ENCODE measurements at places on chromosomes 3 and 15. TPM values are rescaled to one million over a fixed set of nuclear protein-coding genes. Genes with fewer than 3 reads are reported as not detected.

- no peaks in the 10 kb centered on the region for H3K27me3 ChIP-seq
- H3K4me3 ChIP-seq = no peak overlapping the region
- no peaks in the 10 kb centered on the region for H3K4me1 ChIP-seq
- no peak for DNase-seq
- H3K27ac ChIP-seq = no peak overlapping the region
- no peaks in the 10 kb centered on the region for H3K36me3 ChIP-seq
Observed at GRCh38 chr3:153749070-153749610, 372.1 kb upstream of the ARHGEF26 start.

- H3K27me3 ChIP-seq = peaks cover 1% of the 10 kb centered on the region
- H3K4me3 ChIP-seq = no peak within 1 kb of the TSS
- DNase-seq = no peak
- no peaks in the 10 kb centered on the region for H3K36me3 ChIP-seq
Observed at GRCh38 chr15:65067645-65068402, at the start of gene RASL12. Gene RASL12, minus strand, starts transcription at chr15:65067991. Its CDS starts 156 bp downstream, at chr15:65067835.

- no peak overlapping the region for H3K4me3 ChIP-seq
- H3K4me1 ChIP-seq = no peaks in the 10 kb centered on the region
- H3K27me3 ChIP-seq = no peaks in the 10 kb centered on the region
- H3K36me3 ChIP-seq = no peaks in the 10 kb centered on the region
- no peak overlapping the region for H3K27ac ChIP-seq
- DNase-seq = no peak
Observed at GRCh38 chr15:28002867-28003266, 96.2 kb downstream of the OCA2 start.

- DNase-seq = no peak
- peaks cover 8% of the 10 kb centered on the region for H3K4me1 ChIP-seq
Observed at GRCh38 chr3:46884929-46885328, 7.4 kb downstream of the PTH1R start.

GRCh38 chr15:93210995-93211394 lies 122.0 kb upstream of the RGMA start:
- no peaks in the 10 kb centered on the region for H3K36me3 ChIP-seq
- no peak overlapping the region for H3K4me3 ChIP-seq
- no peaks in the 10 kb centered on the region for H3K4me1 ChIP-seq
- H3K27ac ChIP-seq = no peak overlapping the region
- peaks cover 12% of the 10 kb centered on the region for H3K27me3 ChIP-seq

- H3K36me3 ChIP-seq = peaks cover 54% of the 10 kb centered on the region
- no peak overlapping the region for H3K27ac ChIP-seq
- H3K4me1 ChIP-seq = peaks cover 29% of the 10 kb centered on the region
- no peak overlapping the region for H3K4me3 ChIP-seq
- DNase-seq = no peak
- H3K27me3 ChIP-seq = no peaks in the 10 kb centered on the region
Observed at GRCh38 chr3:53862241-53862640, 15.9 kb downstream of the IL17RB start.

- H3K4me1 ChIP-seq = peaks cover 23% of the 10 kb centered on the region
- no peaks in the 10 kb centered on the region for H3K27me3 ChIP-seq
- no peak overlapping the region for H3K27ac ChIP-seq
- no peak for DNase-seq
Observed at GRCh38 chr3:186171521-186171920, 62.6 kb upstream of the ETV5 start.

DNA sequence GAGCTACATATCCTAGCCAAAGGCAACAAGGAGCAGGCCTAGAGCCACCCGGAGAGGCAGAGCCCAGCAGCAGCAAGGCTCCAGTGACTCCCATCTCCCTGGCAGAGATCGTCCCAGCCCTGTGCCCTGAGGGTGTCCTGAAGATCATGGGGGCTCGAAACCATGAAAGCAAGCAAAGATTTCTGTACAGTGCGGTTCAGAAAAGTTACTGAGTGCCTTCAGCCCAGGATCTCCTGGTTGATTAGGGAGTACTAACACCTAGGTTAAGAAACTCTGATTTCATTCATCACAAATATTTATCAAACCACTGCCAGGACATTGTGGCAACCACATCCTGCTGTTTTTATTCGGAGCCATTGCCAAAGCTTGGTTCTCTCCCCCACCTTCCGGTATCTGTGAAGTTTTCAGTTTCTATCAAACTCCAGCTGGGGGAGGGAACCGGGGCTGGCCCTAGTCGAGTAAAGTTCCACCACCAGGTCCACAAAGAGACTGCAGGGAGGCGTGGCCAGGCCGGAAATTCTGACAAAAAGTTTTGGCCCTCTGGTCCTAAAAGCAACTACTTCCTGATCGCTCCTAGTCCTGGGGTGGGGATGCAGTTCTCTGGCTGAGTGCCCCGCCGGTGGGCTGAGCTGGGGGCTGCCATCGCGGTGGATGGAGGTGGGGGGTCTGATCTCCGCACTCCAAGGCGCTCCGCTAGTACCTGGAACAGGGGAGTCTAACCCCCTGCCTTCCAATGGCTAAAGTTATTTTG lies 1.2 kb downstream of the RAB43 start:
- H3K27ac ChIP-seq = peak overlapping the region; percentile 81
- peak; percentile 90 for DNase-seq
- H3K27me3 ChIP-seq = no peaks in the 10 kb centered on the region
- H3K36me3 ChIP-seq = peaks cover 8% of the 10 kb centered on the region
- H3K4me3 ChIP-seq = peak overlapping the region; percentile 83

GRCh38 chr15:67031331-67031730 lies 34.1 kb upstream of the SMAD3 start:
- no peak overlapping the region for H3K4me3 ChIP-seq
- peaks cover 1% of the 10 kb centered on the region for H3K36me3 ChIP-seq
- H3K27ac ChIP-seq = peak overlapping the region; percentile 49
- H3K4me1 ChIP-seq = peaks cover 47% of the 10 kb centered on the region

GRCh38 chr3:123760817-123761216 lies 123.3 kb downstream of the MYLK start:
- no peak overlapping the region for H3K4me3 ChIP-seq
- no peak for DNase-seq
- H3K4me1 ChIP-seq = peaks cover 72% of the 10 kb centered on the region

- H3K36me3 ChIP-seq = no peaks in the 10 kb centered on the region
- no peak overlapping the region for H3K27ac ChIP-seq
- DNase-seq = no peak
- H3K4me3 ChIP-seq = no peak overlapping the region
- no peaks in the 10 kb centered on the region for H3K27me3 ChIP-seq
Observed at GRCh38 chr3:69231929-69232440, 109.6 kb upstream of the LMOD3 start.

DNA sequence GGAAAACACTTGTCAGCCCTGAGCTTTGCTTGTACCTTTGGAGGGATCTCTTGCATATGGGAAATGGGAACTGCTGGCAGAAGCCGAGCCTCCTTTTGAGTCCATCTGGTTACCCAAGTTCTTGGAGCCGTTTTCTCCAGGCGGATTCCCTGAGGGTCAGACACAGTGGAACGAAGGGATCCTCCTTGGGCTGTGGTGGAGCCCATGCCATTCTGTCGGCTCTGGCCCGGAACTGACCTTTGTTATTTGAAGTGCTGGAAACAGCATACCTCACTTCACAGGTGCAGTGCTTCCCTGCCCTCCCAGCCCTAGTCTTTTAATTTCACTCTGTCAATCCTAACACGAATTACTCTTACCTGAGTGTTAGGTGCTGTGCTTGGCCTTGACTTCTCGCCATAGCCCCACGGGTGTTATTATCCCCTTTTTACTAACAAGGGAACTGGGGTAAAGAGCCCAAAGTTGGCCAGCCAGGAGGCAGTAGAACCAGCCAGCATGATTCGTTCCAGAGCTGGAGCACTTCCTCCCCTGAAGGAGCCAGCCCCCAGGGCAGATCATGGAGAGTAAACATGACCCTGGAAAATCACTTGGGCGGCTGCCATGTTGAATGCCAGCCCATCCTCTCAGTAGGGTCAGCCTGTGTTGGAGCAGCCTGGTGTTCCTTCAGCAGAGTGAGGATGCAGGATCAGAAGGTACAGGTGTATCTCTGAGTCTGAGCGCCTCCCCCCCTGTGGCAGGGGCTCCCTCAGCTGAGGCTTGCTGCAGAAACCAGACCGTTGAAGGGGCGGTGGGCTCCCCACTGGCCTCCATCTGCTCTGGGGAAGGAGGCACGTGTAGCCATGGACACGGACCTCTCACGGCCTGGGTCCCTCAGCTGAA lies 143.2 kb downstream of the DNAJB8 start:
- peaks cover 13% of the 10 kb centered on the region for H3K36me3 ChIP-seq
- H3K27me3 ChIP-seq = no peaks in the 10 kb centered on the region
- no peak overlapping the region for H3K4me3 ChIP-seq
- no peak for DNase-seq
- H3K4me1 ChIP-seq = peaks cover 36% of the 10 kb centered on the region

GRCh38 chr3:110680450-110680849 lies 391.2 kb upstream of the NECTIN3 start:
- H3K27ac ChIP-seq = no peak overlapping the region
- H3K36me3 ChIP-seq = no peaks in the 10 kb centered on the region
- no peaks in the 10 kb centered on the region for H3K4me1 ChIP-seq
- no peaks in the 10 kb centered on the region for H3K27me3 ChIP-seq
- no peak overlapping the region for H3K4me3 ChIP-seq

- no peak for DNase-seq
- peaks cover 17% of the 10 kb centered on the region for H3K4me1 ChIP-seq
- no peak overlapping the region for H3K4me3 ChIP-seq
- no peak overlapping the region for H3K27ac ChIP-seq
- no peaks in the 10 kb centered on the region for H3K27me3 ChIP-seq
Observed at GRCh38 chr3:53725387-53725995, 120.7 kb downstream of the CHDH start.

DNA sequence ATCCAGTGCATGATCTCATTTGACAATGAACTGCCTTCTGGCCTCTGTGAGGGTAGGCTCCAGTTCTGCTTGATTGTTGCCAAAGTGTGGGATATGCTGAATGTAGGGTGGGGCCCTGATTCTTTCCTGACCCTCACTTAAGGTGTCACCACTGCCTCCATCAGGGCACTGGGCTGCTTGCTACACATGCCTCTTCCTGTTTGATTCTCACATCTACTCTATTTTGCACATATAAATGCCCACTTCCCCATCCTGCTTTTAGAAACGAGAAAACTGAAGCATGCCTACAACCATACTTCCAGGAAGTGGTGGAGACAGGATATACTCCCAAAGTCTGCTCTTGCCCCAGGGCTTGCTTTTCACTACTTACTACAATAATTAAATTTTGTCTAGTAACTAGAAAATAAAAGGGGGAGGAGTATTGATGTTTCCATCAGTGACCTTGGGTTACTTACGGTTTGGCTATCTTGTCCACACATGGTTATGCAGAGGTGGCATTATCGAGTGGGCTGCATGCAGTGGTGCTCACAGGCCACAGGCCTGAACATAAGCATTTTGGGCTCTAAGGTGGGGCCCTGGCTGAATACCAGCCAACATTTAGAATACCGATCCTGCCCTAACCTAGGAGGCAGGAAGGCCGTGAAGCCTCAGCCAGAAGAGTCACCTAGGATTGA lies 6.7 kb downstream of the ZDHHC3 start:
- H3K27me3 ChIP-seq = no peaks in the 10 kb centered on the region
- peaks cover 8% of the 10 kb centered on the region for H3K4me1 ChIP-seq
- no peak overlapping the region for H3K4me3 ChIP-seq
- no peaks in the 10 kb centered on the region for H3K36me3 ChIP-seq
- DNase-seq = no peak
- H3K27ac ChIP-seq = no peak overlapping the region

DNA sequence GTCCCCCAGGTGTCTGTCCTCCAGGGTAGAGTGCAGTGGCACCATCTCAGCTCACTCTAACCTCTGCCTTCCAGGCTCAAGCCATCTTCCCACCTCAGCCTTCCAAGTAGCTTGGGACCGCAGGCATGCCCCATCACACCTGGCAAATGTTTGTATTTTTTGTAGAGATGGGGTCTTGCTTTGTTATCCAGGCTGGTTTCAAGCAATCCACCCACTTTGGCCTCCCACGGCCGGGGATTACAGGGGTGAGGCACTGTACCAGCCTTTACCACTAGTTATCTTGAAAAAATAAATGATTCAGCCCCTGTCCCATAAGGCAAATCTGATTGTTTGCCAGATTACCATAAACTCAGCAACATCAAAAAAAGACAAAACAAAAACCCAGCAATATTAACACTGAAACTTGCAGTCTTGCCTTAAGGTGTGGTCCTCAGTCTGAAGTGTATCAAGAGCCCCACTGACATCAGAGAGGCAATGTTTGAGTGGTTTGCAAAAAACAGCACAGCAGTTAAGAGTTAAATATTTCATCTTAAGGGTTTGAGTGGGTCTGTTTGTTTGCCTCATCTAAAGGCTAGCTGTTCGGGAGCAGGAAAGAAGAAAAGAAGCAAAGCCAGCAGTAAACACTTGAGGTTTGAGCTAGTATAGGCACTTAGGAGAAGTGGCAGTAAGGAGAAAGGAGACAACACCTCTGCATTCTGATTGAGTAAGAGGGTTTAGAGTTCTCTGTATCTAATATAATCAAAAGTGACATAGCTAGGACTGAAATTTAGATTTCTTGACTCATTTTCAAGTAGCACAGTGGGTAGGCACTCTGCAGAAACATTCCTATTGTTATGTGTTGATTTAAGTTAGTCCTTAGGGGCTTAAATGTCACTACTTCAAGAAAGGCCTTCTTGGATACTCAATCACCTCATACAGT lies 26.3 kb upstream of the EDEM1 start:
- no peaks in the 10 kb centered on the region for H3K27me3 ChIP-seq
- H3K4me1 ChIP-seq = no peaks in the 10 kb centered on the region
- H3K36me3 ChIP-seq = no peaks in the 10 kb centered on the region
- H3K27ac ChIP-seq = no peak overlapping the region
- no peak for DNase-seq

GRCh38 chr3:27340534-27340933 lies 28.6 kb downstream of the NEK10 start:
- H3K36me3 ChIP-seq = peaks cover 1% of the 10 kb centered on the region
- no peak for DNase-seq
- no peak overlapping the region for H3K4me3 ChIP-seq
- no peaks in the 10 kb centered on the region for H3K27me3 ChIP-seq

GRCh38 chr3:57164657-57165573 lies at the start of gene IL17RD:
Gene IL17RD, minus strand, starts transcription at chr3:57165353. Its CDS starts 67 bp downstream, at chr3:57165286.
- H3K4me3 ChIP-seq = peak within 1 kb of the TSS; percentile 77
- DNase-seq = peak; percentile 37
- peaks cover 5% of the 10 kb centered on the region for H3K27me3 ChIP-seq
- no peak within 1 kb of the TSS for H3K27ac ChIP-seq

DNA sequence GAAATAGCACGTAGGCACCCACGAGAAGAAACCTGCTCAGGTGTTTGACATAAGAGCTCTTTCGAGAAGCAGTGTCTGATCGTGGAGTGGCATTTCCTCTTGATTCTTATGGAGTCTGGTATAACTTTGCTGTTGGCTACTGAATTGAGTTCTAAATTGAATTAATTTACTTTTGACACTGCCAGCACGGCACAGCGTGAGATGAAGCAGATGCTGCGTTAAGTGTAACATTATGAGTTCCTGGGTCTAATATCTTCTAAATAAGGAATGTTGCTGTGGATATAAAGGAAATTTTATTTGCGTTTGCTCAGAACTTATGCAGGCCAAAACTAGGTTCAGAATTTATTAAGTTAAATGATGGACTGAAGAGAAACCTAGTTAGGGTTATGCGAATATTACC lies 919.9 kb downstream of the TUSC7 start:
- no peak for DNase-seq
- H3K36me3 ChIP-seq = no peaks in the 10 kb centered on the region
- H3K4me3 ChIP-seq = no peak overlapping the region
- no peaks in the 10 kb centered on the region for H3K27me3 ChIP-seq
- no peaks in the 10 kb centered on the region for H3K4me1 ChIP-seq

The BTBD1 gene
- polyA plus RNA-seq = 29.3 TPM

The P2RY1 gene
- polyA plus RNA-seq = not detected

The TM4SF1 gene
- polyA plus RNA-seq = 1,359 TPM

The GPR176 gene
- polyA plus RNA-seq = 0.11 TPM

The PLSCR5 gene
- polyA plus RNA-seq = 0.22 TPM

The SLC22A14 gene
- not detected for polyA plus RNA-seq

The TRA2B gene
- 105 TPM for polyA plus RNA-seq

The EFHB gene
- 0.42 TPM for polyA plus RNA-seq

The TRPM1 gene
- not detected for polyA plus RNA-seq

All from HepG2 (cell line).